ENCODE measurements at places on chromosomes 11 and 22. TPM values are rescaled to one million over a fixed set of nuclear protein-coding genes. Genes with fewer than 3 reads are reported as not detected.

SIAE gene
- total RNA-seq = 9.6 TPM

DNA sequence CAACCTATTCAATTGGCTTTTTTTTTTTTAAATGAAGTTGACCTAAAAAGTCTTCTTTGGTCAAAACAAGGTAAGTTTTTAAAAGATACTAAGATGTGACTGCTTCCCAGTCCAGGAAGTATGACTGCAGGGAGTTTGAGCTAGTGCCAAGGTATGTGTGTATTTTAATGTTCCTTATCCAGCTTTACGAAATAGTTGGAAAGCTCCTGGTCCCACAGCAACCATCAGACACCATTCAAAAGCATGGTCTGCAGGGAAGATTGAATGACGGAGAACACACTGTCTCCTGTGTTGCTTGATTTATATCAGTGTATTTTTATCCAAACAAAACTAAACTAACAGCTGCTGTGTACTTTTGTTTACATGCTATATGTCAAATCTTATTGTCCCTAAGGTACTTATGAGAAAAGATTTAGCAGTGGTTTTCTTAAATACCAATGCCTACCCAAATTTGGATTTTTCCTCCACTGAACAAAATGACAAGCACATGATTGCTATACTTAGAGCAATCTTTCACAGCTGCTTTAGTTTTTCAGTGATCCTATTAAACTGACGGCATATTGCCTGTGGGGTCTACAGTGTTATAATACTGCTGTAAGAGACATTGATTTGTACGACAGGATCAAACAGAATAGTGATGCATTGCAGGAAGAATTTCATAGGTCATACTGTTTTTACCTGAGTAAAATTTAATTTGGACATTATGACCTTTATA lies 122.9 kb downstream of the DCDC1 start:
- no peak for DNase-seq

RELA gene
- 27.5 TPM for total RNA-seq

NCF4 gene
- total RNA-seq = 6.0 TPM

DNA sequence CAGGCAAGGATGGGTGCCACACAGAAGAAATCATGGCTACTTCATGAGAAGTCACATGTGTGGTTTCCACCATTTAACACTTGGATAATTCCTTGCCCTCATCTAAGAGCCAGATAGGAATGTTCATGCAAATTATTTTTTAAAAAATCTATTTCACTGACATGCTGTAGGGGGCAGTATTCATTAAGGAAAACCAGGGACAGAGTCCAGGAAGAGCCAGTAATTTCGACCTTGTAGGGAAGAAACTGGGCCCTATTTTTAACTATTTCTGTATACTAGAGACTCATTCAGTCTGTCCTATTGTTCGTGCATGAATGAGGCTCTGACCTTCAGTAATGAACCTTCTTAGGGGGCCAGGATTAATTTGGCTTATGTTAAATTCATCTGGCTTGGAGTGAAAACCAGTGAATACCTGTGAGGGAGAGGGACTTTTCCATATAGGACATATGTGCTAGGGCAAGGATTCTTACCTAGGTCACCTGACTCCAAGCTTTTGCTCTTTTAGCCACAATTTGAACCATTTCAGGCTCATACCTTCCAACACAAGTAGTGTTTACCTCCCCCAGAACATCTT lies 192.7 kb downstream of the NAV2 start:
- no peak for DNase-seq

GRCh38 chr11:3880724-3881123 lies 25.3 kb downstream of the STIM1 start:
- DNase-seq = no peak

- DNase-seq = no peak
Measured at GRCh38 chr11:14972581-14973495, 687 bp upstream of the CALCA start.

OPCML gene
- total RNA-seq = under 0.01 TPM
